ENCODE measurements at places on chromosomes 3 and 15.

DNA sequence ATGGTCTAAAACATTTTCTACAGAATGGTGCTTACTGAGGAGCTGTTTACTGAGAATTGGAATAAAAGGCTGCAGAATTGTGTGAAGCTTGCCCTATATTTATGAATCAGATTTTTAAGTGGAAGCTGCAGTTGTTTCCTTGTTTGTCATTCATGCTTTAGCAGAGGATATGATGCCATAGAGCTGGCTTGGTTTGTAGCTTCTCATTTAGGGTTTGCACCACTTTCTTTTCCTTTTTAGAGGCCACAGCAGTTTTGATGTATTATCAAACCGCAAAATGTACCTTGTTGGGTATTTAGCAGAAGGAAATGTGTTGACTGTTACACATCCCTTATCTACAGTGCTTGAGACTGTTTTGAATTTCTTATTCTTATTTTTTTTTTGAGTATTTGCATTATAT lies 66.2 kb downstream of the RASA2 start:
- no peak for DNase-seq

GRCh38 chr3:45060165-45060892 lies 34.2 kb downstream of the CLEC3B start:
- no peak for DNase-seq

DNA sequence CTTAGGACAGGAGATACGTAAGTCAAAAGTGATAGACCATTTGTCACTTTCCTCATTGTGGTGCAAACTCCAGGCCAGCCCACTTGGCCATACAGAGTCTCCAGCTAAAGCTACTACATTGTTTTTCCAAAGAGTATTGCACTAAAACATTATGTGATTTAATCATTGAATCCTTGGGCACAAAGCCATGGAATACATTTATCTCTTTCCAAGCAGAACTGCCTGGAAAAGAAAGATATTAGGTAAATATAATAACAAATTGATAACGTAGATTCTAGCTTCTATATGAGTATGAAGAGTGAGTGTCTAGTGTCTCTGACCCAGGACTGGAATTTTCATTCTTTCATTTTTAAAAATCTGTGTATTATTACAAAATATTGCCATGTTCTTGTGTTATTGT lies 863.7 kb upstream of the SEMA6D start:
- DNase-seq, result no peak

- no peak for DNase-seq
Observed at GRCh38 chr3:82261013-82261412, 499.6 kb upstream of the GBE1 start.

GRCh38 chr15:25677719-25678499 lies 185.2 kb downstream of the ATP10A start:
- no peak for DNase-seq

- no peak for DNase-seq
Observed at GRCh38 chr3:143571548-143571947, 276.7 kb downstream of the SLC9A9 start.

DNA sequence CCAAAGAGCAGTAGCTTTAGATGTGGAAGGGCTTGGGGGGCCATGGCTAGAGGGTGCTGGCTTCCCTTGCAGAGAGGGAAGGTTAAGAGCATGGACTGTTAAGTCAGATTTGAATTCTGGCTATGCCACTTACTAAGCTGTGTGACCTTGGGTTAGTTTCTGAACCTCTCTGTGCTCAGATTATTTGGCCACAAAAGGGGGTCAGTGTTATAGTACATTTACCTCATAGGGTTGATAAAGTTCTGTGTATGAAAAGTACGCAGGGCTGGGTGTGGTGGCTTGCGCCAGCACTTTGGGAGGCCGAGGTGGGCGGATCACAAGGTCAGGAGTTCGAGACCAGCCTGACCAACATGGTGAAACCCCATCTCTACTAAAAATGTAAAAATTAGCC lies 6.8 kb downstream of the VPS18 start:
- DNase-seq, result no peak

DNA sequence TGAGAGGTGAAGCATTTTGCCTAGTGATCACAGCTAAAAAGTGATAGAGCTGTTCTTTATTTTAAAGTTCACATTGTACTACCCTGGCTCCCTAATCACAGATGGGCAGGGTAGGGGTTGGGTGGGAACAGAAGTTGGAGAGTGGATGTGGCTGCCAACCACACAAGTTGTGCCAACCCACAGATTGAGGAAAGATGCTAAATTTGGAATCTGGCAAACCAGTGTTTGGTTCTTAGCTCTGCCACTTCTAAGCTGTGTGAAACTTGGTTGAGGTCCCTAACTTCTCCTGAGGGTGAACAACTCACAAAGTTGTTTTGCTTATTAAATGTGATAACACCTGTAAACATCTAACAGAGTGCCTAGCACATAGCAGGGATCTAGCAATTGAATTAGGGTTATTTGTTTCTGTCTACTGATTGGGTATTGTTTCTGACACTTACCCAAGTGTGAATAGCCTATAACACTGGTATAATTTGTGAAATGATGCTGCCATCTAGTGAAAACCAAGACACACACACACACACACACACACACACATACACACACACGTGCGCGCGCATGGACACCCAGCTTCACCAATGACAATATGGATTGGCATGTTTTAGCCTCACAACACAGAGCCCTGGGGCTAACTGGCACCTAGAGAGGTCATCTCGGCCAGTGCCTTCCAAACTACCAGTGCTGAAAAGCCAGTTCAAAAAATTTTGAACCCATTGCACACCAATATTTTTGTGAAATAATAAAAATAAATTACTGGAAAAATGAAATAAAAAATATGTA lies 25.3 kb downstream of the ADGRG7 start:
- DNase-seq, result no peak

DNA sequence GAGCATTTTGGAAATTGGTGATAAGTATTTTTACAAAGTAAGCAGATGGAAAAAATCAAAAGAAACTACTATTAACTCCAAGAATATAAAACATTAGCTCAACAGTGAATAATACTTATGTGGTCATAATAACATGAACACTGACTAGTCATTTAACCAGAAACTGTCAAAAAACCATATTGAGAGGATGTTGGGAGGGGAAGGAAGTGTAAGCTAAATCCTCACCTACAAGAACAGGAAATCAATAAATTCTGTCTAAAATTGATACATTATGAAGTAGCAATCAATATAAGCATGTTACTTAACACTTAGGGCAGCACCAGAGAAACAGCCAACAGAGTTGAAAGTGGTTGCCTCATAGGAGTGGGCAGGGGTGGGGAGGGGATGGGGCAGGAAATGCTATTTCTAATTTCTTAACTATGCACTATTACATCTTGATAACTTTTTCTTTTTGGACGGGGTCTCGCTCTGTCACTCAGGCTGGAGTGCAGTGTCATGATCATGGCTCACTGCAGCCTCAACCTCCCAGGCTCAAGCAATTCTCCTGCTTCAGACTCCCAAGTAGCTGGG lies 41.7 kb downstream of the CCR3 start:
- no peak for DNase-seq

DNA sequence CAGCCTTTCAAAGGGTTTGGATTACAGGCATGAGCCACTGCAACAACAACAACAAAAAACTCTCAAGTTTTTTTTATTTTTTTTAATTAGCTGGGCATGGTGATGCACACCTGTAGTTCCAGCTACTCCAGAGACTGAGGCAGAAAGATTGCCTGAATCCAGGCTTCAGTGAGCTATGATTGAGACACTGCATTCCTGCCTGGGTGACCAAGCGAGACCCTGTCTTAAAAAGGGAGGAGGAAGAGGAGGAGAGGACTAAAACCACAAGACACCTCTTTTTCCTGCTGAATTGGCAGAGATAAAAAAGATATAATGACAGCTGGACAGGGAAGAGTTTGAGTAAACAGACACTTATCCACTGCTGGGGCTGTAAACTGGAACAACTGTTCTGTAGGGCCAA lies 22.7 kb upstream of the CHRNB4 start:
- DNase-seq, result no peak

DNA sequence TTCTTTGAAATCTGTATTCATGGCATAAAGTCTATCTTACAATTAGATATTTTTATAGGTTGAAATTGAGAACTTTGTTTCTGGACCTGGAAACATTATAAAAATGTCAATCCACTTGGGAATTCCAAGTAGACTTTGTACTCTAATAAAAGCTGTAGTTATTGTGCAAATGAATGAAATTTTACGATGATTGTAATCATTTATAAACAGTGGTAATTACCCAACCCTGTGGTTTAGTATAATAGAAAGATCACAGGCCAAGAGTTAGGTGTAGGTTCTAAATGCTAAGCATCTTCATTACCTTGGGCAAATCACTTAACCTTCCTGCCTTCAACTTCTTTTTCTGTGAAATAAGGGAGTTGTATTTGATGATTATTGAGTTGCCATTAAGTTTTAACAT lies 13.2 kb upstream of the SLC7A14 start:
- DNase-seq, result no peak

DNA sequence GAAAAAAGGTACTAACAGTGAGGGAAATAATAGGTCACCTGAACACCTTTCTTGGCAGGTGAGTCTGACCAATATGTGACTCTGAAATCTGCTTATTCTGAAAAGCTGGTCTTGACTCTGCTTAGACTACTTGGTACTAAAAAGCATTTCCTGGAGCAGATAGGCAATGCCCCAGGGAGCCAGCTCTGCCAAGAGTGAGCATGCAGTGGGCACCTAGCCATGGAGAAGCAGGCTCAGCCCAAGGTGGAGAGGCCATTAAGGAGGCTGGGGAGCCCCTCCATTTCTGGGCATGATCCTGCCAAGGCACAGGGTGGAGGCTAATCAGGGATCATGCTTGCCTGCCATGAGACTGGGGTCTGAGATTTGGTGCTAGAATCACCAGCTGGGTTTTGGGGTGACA lies 1.6 kb upstream of the LTF start:
- DNase-seq, result no peak

GRCh38 chr15:59996298-59997041 lies 7.6 kb upstream of the FOXB1 start:
- no peak for DNase-seq

- DNase-seq, result no peak
Observed at GRCh38 chr15:81411969-81412633, 38.1 kb upstream of the TMC3 start.

DNA sequence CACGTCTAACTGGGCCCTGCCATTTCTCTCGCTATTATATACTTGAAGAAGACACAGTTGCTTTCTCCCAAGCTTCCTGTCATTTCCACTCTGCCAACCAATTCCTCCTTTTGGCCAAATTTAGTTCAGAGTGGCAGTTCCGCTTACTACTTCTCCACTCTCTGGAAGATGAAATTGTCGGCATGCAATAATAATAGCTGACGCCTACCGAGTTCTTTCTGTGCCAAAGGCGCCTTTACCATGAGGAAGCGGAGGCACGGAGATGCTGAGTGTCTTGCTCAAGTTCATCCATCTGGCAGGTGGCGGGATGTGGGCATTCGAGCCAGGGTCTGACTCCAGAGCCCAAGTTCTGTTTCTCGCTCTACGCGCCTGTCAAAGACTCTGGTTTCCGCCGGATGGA lies 14.6 kb upstream of the NRROS start:
- no peak for DNase-seq

DNA sequence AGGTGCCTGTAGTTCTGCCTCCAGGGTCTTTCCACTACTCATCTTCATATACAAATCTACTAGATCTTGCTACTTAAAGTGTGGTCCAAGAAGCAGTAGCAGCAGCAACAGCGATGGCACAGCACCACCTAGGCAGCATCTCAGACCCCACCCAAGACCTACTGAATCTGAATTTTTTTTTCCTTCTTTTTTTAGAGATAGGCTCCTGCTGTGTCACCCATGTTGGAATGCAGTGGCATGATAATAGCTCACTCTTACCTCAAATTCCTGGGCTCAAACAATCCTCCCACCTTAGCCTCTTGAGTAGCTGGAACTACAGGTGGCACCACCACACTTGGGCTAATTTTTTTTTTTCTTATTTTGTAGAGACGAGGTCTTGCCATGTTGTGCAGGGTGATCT lies 346.7 kb upstream of the TGFBR2 start:
- DNase-seq, result no peak

DNA sequence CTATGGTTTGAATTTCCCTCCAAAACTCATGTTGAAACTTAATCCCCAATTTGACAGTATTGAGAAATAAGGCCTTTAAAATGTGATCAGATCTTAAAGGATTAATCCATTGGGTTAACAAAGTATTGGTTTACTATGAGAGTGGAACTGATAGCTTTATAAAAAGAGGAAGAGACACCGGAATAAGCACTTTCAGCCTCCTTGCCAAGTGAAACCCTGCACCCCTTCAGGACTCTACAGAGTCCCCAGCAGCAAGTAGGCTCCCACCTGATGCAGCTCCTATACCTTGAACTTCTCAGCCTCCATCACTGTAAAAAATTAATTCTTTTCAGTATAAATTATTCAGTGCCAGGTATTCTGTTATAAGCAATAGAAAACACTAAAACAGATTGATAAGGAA lies 348.3 kb downstream of the CGGBP1 start:
- no peak for DNase-seq

DNA sequence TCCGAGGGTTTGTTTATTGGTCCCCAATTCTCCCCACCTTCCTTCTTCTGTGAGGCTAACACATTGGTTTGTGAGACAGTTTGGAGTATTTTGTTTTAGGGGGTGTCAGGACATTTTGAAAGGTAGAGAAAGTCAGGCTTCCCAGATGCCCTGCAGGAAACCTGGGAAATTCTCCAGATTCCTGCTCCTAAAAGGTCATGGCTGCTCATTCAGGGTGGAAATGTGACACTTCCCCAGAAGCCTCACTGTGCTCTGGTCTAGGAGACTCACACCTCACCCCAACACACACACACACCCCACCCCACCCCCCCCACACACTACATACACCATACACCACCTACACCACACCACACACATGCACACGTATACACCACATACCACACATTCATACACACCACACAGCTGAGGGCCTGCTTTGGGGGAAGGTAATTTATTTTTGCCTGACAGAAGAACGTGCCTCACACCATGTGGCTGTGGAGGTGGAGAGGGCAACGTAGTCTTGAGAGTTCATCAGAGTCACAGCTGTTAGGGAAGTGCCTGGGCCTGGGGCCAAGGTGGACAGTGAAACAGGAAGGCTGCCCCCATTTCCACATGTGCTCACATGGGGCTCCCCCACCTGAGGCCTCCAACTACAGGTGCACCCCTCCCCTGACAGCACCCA lies 40.4 kb upstream of the LIMD1 start:
- DNase-seq, result no peak

DNA sequence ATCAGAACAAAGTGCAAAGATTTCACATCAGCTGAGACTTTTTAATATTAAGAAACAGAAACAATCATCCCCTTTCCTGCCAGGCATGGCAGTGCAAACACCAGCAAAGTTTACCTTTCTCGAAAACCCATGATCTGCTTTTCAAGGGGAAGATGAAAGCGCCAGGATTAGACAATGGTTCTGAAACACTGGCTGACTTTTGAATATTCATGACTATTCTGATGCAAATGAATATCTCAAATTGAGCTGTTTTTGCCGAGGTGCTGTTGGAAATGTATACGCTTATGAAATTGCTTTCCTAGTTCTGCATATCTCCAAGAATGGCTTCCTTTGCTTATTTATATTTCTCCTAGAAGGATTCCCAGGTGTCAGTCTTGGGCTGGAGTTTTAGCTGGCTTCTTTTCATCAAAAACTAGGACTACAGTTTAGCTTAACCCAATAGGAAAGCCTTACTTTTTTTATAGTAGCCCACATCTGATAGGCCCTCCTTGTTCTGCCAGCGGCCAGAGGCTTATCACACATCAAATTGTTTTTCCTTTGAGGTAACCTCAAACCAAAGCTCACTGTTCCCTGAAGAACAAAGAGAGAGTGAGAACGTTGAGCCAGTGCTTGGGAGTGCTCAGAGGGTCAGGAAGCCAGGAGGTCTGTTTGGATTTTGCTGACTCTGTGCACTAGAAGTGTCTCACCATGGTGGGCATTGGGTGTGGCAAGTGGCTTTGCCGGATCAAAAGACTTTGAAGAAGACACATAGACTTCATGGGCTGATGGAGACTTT lies 74.0 kb upstream of the PLCL2 start:
- no peak for DNase-seq

All from stimulated activated CD8-positive, alpha-beta memory T cell treated with anti-CD3 and anti-CD28 coated beads, Interleukin-7, amount 100 ng/mL, for 48 hours (primary cell).